ENCODE measurements at places on chromosomes 3 and 15.

GRCh38 chr15:90262426-90262825 is 3.0 kb upstream of the NGRN start:
- DNase-seq = no peak

- no peak for DNase-seq
Measured at GRCh38 chr15:50813865-50814264, 48.4 kb upstream of the SPPL2A start.

GRCh38 chr3:120498556-120499346 is 48.0 kb upstream of the FSTL1 start:
- no peak for DNase-seq

DNA sequence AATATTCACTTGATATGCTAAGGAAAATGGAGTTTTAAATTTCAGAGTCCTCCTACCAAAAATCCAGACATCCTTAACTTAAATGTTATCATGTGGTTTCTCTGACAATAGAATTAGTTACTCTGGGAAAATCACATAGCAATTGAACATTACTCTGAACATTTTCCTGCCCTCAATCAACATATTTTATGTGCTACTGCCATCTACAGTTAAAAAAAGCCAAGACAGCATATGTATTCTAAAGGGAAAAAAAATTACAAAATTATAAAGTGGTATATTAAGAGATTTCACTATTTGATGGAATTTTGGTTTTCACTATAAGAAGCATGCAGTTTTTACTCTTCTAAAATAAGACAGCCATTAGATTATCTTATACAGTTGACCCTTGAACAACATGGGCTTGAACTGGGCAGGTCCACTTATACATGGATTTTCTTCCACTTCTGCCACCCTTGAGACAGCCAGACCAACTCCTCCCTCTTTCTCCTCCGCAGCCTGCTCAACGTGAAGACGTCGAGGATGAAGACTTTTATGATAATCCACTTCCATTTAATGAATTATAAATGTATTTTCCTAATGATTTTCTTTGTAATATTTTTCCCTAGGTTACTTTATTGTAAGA is 122.3 kb downstream of the ATP1B3 start:
- no peak for DNase-seq

Data from activated naive CD8-positive, alpha-beta T cell treated with anti-CD3 and anti-CD28 coated beads, Interleukin-2, amount 10 ng/mL, durations not matched to agents 7 days and 5 days (primary cell).